ENCODE measurements at places on chromosomes 2 and 18.

- no peak for DNase-seq
These were observed 73.8 kb downstream of the CLHC1 start for GRCh38 chr2:55158111-55158814.

- DNase-seq, result peak; percentile 49
These were observed 202 bp downstream of the MCEE start for GRCh38 chr2:71129902-71130151.

- peak; percentile 70 for DNase-seq
These were observed 756 bp upstream of the OST4 start for GRCh38 chr2:27071990-27072830.

DNA sequence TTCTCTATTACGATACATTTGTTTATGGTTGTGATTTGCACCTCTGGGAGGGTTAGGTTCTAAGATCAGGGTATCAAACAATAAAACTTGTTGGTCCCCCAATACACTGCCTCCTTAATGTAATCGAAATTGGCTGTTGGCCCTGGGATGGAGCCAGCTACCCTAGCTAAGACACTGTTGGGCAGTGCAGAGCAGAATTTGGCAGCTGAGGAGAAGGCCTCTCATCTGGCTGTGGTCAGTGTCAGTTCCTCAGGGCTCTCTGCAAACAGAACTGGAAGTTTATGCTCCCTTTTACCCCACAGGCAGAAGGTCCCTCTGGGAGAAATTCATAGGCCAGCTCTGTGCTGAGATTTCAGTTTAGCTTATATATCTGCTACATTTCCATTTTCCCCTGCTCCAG, 8.6 kb upstream of the HAAO start:
- no peak for DNase-seq

GRCh38 chr2:196399722-196400691, 228.6 kb upstream of the STK17B start:
- DNase-seq, result peak; percentile 97

Data from astrocyte (in vitro differentiated cells and primary cell).